ENCODE measurements at places on chromosomes 6 and 20. TPM values are rescaled to one million over a fixed set of nuclear protein-coding genes. Genes with fewer than 3 reads are reported as not detected.

FAXC gene
- not detected for total RNA-seq

TP53TG5 gene
- total RNA-seq, result not detected

DZANK1 gene
- 2.2 TPM for total RNA-seq

EPPIN gene
- total RNA-seq, result not detected

CTAGE9 gene
- not detected for total RNA-seq

KIF25 gene
- total RNA-seq, result not detected

WFDC6 gene
- not detected for total RNA-seq

VSX1 gene
- total RNA-seq, result not detected

COL12A1 gene
- not detected for total RNA-seq

PRR18 gene
- not detected for total RNA-seq

PTGIS gene
- 0.08 TPM for total RNA-seq

RBBP8NL gene
- not detected for total RNA-seq

SLC17A4 gene
- total RNA-seq, result not detected

- no peak overlapping the region for H3K27ac ChIP-seq
- H3K4me1 ChIP-seq, result peaks cover 5% of the 10 kb centered on the region
- H3K4me3 ChIP-seq, result no peak overlapping the region
- no peak for DNase-seq
- no peaks in the 10 kb centered on the region for H3K36me3 ChIP-seq
Measured at GRCh38 chr6:46258249-46258648, 87.5 kb upstream of the ENPP5 start.

DNA sequence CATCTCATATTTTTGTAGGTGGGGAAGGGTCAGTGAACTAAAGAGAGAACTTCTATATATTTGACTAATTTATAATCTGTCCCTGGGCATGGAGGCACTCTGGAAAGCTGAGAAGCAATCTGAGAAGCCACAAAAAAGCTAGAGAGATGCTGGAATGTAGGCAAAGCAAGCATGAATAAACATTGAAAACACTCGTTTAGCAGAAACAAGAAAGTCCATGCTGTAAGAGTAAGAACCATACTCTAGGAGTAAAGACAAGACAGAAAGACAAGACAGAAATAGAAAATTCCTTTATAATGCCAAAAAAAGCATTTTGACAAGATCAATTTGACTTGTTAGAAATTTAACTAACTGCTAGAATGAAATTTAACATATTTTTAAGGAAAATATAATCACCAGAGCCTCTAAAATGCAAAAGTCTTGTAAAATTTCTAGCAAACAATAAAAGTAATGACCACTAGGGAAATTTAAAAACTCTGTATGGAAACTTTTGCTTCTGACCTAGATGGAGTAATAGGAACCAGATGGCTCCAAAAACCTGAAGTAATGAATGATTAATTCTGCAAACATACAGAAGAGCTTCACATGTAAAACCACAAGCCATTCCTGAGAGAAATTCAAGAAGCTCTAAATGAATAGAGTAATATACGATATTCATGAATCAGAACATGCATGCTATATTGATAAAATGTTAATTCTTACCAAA lies 625.7 kb upstream of the PTCHD4 start:
- no peaks in the 10 kb centered on the region for H3K4me1 ChIP-seq
- no peaks in the 10 kb centered on the region for H3K27me3 ChIP-seq
- H3K36me3 ChIP-seq, result peaks cover 9% of the 10 kb centered on the region
- no peak overlapping the region for H3K27ac ChIP-seq

DNA sequence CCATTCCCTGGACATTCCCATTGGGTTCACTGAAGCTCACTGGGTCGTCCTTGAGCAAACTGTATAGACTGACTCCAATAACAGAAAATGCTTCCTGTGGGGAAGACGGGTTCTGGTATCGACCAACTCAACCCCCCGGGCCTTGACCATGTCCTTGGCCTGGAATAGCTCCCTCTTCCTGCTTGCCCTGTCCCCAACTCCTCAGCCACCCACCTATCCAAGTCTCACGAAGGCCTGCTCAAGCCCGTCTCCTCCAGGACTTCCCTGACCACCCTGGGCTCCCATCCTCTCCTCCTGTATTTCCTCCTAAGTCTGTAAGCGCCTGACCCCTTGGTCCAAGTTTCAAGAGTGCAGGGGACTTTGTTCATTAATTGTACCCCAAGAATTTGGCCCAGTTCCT lies 2.8 kb upstream of the HMGA1 start:
- no peaks in the 10 kb centered on the region for H3K27me3 ChIP-seq
- H3K27ac ChIP-seq, result peak overlapping the region; percentile 8
- H3K4me1 ChIP-seq, result peaks cover 13% of the 10 kb centered on the region
- H3K36me3 ChIP-seq, result no peaks in the 10 kb centered on the region
- peak overlapping the region; percentile 32 for H3K4me3 ChIP-seq

GRCh38 chr20:53071833-53072232 lies 99.7 kb downstream of the TSHZ2 start:
- no peak for DNase-seq
- H3K27me3 ChIP-seq, result peaks cover 30% of the 10 kb centered on the region
- no peak overlapping the region for H3K4me3 ChIP-seq
- no peaks in the 10 kb centered on the region for H3K36me3 ChIP-seq
- H3K4me1 ChIP-seq, result no peaks in the 10 kb centered on the region
- no peak overlapping the region for H3K27ac ChIP-seq

- no peaks in the 10 kb centered on the region for H3K4me1 ChIP-seq
- H3K4me3 ChIP-seq, result no peak overlapping the region
- no peaks in the 10 kb centered on the region for H3K27me3 ChIP-seq
- no peaks in the 10 kb centered on the region for H3K36me3 ChIP-seq
- H3K27ac ChIP-seq, result no peak overlapping the region
Measured at GRCh38 chr6:114648847-114649246, 306.0 kb upstream of the HS3ST5 start.

DNA sequence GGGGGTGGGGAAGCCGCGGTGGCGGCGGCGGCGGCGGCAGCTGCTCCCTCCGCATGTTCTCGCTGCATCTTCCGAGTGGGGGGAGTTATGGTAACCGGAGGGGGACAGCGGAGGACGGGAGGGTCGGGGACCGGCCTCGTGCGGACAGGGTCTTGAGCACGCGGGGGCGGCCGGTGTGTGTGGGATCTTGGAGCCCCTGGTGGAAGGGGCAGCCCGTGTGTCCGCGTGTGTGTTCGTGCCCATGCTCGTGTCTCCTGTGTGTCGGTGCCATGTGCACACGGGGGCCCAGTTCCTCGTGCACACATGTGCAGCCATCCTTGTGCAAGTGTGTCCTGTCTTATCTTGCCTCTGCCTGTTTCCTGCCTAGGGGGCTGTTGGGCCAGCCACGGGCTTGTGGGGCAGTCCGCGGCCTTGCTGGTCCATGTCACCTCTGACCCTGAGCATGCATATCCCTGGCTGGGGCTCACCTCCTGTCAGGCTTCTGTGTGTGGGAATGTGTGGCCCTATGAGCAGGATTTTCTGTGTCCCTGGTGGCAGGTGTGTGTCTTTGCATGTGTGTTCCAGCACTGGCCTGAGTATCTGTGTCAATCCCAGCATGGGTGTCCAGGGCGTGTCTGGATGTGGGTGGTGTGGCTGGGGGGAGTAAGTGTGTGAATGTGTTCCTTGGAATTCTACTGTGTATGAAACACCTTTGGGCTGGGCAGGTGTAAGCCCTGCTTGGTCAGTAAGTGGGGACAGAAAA lies 8.5 kb downstream of the SYNGAP1 start:
- H3K27ac ChIP-seq, result peak overlapping the region; percentile 89
- peaks cover 8% of the 10 kb centered on the region for H3K36me3 ChIP-seq
- no peak for DNase-seq
- H3K4me1 ChIP-seq, result peaks cover 76% of the 10 kb centered on the region

DNA sequence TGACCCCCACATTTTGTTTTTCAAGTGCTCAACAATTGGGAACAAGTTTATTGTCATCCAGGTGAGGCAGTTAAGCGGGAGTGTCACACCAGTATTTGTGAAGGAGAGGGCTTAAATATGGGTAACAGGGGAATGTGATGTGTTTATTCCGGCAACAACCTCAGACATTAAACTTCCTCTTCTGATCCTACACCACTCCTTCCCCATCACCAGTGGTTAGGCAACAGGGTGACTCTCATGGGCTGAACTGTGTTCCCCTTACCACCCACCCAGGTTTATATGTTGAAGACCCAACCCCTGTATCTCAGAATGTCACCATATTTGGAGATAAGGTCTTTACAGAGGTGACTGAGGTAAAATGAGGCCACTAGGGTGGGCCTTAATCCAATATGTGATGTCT lies 52.1 kb upstream of the RNF182 start:
- peak overlapping the region; percentile 78 for H3K4me3 ChIP-seq
- no peaks in the 10 kb centered on the region for H3K36me3 ChIP-seq
- no peak for DNase-seq
- peaks cover 12% of the 10 kb centered on the region for H3K4me1 ChIP-seq

DNA sequence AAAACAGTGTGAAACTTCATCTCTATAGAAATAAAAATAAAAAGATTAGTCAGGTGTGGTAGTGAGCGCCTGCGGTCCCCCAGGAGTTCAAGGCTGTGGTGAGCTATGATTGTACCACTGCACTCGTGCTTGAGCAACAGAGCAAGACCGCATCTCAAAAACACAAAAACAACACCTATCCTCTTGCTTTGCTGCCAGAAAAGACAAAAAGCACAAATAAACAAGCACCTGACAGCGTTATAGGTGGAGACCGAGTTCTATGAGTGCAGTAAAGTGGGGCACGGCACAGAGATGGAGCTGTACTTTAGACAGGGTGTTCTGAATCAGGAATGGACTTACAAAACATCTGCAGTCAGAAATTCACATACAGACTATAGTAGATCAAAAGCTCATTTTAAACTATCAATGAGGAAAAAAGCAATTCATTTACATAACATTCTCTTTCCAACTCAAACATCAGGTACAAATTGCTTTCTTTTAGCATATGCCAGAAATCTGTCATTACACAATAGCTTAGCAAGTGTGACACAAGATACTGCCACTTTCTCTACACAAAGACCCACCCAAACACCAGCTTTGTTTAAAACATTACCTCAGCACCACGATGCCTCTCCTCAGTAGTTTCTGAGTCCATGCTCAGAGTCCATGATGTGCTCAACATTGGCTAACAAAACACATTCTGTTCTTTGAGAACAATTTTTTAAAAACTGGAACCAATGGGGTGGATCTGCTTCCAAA lies 10.1 kb downstream of the EZR start:
- H3K27ac ChIP-seq, result no peak overlapping the region
- H3K4me1 ChIP-seq, result peaks cover 66% of the 10 kb centered on the region

- no peak overlapping the region for H3K4me3 ChIP-seq
- H3K27me3 ChIP-seq, result peaks cover 10% of the 10 kb centered on the region
- H3K36me3 ChIP-seq, result no peaks in the 10 kb centered on the region
Measured at GRCh38 chr6:134740027-134740373, 209.9 kb downstream of the ALDH8A1 start.

DNA sequence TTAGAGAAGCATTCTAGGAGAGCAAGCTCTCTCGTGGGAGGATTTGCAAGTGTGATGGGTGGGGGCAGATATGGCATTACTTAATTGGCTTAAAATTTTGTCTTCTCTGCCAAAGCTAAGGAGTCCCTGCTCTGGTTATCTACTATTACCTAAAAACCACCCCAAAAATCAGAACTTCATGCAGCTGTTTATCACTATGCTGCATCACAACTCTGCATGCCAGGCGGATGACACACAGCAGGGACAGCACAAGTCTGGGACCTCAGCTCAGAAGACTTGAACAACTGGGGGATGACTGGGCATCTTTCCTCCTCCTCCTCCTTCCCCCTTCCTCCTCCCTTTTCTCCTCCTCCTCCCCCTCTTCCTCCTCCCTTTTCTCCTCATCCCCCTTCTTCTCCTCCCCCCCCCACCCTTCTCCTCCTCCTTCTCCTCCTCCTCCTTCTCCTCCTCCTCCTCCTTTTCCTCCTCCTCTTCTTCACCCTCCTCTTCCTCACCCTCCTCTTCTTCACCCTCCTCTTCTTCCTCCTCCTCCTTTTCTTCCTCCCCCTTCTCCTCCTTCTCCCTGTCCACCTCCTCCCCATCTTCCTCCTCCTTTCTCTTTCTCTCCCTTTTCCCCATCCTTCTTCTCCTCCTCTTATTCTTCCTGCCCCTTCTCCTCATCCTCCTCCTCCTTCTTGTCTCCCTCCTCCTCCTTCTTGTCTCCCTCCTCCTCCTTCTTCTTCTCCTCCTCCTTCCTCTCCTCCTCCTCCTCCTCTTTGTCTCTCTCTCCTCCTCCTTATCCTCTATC lies 218.6 kb upstream of the PMEPA1 start:
- no peaks in the 10 kb centered on the region for H3K4me1 ChIP-seq
- H3K27ac ChIP-seq, result no peak overlapping the region
- DNase-seq, result no peak
- no peak overlapping the region for H3K4me3 ChIP-seq

DNA sequence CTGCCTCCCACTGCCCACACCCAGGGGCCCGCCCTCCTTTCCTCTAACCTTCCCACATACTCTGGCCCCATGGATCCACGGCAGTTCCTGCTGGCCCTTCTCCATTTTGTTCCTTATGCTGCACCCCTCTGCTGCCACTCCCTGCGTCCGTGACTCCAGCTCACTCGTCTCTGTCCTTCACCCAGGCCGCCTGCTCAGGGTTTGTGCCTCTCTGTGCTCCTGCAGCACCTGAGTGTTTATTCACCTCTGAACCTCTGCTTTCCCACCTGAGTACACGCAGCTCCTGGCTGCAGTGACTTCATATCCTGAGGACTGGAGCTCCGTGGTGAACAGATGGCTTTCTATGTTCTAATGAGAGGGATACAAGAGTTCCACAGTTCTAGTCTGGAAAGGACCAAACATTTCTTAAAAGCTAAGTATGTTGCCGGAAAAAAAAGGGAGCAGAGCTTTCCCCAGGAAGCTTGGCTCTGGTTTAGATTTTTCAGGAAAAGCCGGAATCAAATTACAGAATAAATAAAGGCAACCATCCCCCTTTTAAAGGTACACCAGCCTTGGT lies 1.5 kb upstream of the GNRH2 start:
- H3K27ac ChIP-seq, result no peak overlapping the region
- DNase-seq, result no peak
- H3K4me3 ChIP-seq, result no peak overlapping the region
- peaks cover 10% of the 10 kb centered on the region for H3K36me3 ChIP-seq
- no peaks in the 10 kb centered on the region for H3K27me3 ChIP-seq
- peaks cover 20% of the 10 kb centered on the region for H3K4me1 ChIP-seq

DNA sequence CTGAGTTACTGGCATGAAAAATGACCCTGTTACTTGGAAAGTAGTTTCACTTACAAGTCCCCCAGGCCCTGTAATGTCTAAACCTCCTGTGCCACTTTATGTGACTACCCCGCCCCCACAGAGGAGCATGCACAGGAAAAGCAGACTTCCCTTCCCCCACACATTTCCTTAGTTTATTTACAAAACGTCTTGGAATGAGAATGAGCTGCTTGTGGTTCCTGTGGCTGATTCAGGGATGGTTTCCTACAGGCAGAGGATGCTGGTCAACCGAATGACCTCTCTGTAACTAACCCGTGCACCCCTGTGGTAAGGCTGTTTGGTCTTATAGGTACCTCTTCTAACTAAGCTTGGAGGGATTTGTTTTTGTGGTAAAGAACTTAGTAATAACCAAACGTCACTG lies 28.5 kb downstream of the RSPO3 start:
- peaks cover 23% of the 10 kb centered on the region for H3K27me3 ChIP-seq
- no peaks in the 10 kb centered on the region for H3K36me3 ChIP-seq
- no peak overlapping the region for H3K4me3 ChIP-seq
- H3K4me1 ChIP-seq, result no peaks in the 10 kb centered on the region

- H3K36me3 ChIP-seq, result no peaks in the 10 kb centered on the region
- no peak overlapping the region for H3K4me3 ChIP-seq
- DNase-seq, result no peak
- no peak overlapping the region for H3K27ac ChIP-seq
Measured at GRCh38 chr6:38498805-38499445, 140.8 kb downstream of the BTBD9 start.
